ENCODE measurements at places on chromosomes 2 and 18. TPM values are rescaled to one million over a fixed set of nuclear protein-coding genes. Genes with fewer than 3 reads are reported as not detected.

FBLN7 gene
- under 0.01 TPM for total RNA-seq

SCYGR7 gene
- total RNA-seq, result not detected

COMMD1 gene
- 22.7 TPM for total RNA-seq

HNMT gene
- 2.1 TPM for total RNA-seq

HOXD13 gene
- not detected for total RNA-seq

UGT1A10 gene
- not detected for total RNA-seq

WDR33 gene
- 24.9 TPM for total RNA-seq

SYT4 gene
- not detected for total RNA-seq

TACR1 gene
- total RNA-seq, result not detected

SRD5A2 gene
- total RNA-seq, result 0.07 TPM

IL1R1 gene
- total RNA-seq, result 22.9 TPM

CDH19 gene
- under 0.01 TPM for total RNA-seq

CAPN13 gene
- total RNA-seq, result not detected

SLC66A3 gene
- 8.5 TPM for total RNA-seq

PRSS56 gene
- total RNA-seq, result not detected

TMEM247 gene
- total RNA-seq, result not detected

CTAGE1 gene
- total RNA-seq, result not detected

SLC8A1 gene
- 7.2 TPM for total RNA-seq

ANKRD29 gene
- 23.4 TPM for total RNA-seq

NAT8 gene
- not detected for total RNA-seq

NGEF gene
- 2.1 TPM for total RNA-seq

SF3B6 gene
- total RNA-seq, result 238 TPM

IL18R1 gene
- total RNA-seq, result 5.5 TPM

C2orf72 gene
- not detected for total RNA-seq

ARHGAP25 gene
- 1.7 TPM for total RNA-seq

RUFY4 gene
- not detected for total RNA-seq

CRIM1 gene
- total RNA-seq, result 66.1 TPM

CDH7 gene
- under 0.01 TPM for total RNA-seq

GLI2 gene
- 0.07 TPM for total RNA-seq

GKN1 gene
- total RNA-seq, result not detected

DQX1 gene
- total RNA-seq, result 3.9 TPM

FOXI3 gene
- not detected for total RNA-seq

FBXO36 gene
- total RNA-seq, result 5.1 TPM

FSIP2 gene
- total RNA-seq, result 1.00 TPM

CLEC4F gene
- not detected for total RNA-seq

LHCGR gene
- total RNA-seq, result not detected

FKBP1B gene
- total RNA-seq, result 6.4 TPM

CYP26B1 gene
- 2.8 TPM for total RNA-seq

C1QL2 gene
- total RNA-seq, result not detected

TYW5 gene
- 14.1 TPM for total RNA-seq

SNED1 gene
- total RNA-seq, result under 0.01 TPM

CDH20 gene
- not detected for total RNA-seq

SPHKAP gene
- not detected for total RNA-seq

SERPINB3 gene
- total RNA-seq, result 32.5 TPM

MFSD2B gene
- not detected for total RNA-seq

CXXC1 gene
- 39.6 TPM for total RNA-seq

FBXO15 gene
- 0.78 TPM for total RNA-seq

LIMS4 gene
- not detected for total RNA-seq

KIF3C gene
- total RNA-seq, result 1.7 TPM

C2orf78 gene
- not detected for total RNA-seq

OXER1 gene
- not detected for total RNA-seq

RAB27B gene
- 31.8 TPM for total RNA-seq

HOXD12 gene
- not detected for total RNA-seq
